CD14-positive monocyte (primary cell): ENCODE measurements at places on chromosomes 13 and 19. TPM values are rescaled to one million over a fixed set of nuclear protein-coding genes. Genes with fewer than 3 reads are reported as not detected.
A peak's percentile ranks its signal among the peaks of the same experiment; 100 is the strongest.

Gene SLITRK5
- polyA plus RNA-seq: not detected in 2 replicates

- no peak for DNase-seq
Observed at GRCh38 chr13:106145997-106146864, 389.2 kb downstream of the EFNB2 start.

DNA sequence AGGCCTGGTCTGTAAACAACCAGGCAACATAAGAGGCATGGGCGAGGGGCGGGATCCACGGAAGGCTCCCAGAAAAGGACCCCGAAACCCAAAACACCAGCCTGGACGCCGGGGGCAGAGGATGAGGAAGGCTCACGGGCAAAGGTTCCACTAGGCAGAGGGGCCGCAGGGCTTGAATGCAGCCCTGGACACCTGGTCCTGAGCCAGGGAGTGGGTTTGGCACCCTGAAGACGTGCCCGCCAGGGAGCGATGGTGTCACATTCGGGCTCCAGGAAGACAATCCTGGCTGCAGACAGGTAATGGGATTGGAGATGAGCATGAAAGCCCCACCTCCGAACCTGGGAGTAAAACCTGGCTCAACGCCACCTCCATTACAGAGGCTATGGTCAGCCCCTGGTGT, 31.8 kb downstream of the ZNF787 start:
- DNase-seq: no peak

DNA sequence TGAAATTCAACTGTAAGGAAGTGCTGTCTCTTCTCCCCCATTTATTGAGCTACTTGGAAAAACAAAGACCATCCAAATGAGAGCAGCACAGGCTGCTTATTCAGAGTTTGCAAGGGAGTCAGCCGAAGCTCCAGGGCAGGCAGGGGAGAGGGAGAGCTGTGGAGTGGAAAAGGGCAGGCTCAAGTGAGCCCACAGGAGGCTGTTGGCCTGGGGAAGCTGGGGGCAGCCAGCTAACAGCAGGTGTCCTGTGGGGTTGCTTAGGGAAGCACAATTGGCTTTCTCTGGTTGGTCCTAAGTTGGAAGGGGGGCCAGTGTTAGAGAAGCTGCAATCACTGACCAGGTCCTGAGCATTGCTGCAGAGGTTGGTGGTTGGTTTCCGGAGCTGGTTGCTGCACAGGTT, 23.9 kb downstream of the SLC25A42 start:
- DNase-seq: no peak

DNA sequence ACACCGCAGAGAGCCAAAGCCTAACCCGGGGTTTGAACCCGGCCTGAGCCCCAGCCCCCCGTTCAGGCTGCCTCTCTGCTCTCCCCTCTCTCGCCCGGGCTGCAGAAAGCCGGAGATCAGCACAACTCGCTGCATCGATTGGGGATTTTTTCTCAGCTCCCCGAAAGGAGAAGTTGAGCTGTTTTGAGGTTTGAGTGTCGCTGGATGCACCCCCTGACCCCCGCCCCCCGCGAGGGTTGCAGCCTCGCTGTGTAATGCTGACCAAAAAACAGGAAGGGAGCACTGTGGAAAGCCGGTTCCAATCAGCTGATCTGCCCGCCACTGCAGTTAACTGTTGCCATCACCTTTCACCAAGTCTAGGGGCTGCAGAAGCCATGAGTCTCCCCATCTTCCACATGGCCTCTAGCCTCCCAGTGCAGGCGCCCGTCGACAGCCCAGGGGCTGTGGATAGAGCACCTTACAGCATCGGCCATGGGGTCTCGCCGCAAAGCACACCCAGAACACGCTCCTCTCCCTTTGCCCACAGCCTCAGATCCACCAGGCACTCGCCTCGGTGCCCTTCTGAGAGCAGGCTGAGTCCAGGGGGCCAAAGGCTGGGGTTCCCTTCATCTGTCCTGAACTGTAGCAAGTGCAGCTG, 34.5 kb downstream of the MYO9B start:
- peak; percentile 94 for DNase-seq

DNA sequence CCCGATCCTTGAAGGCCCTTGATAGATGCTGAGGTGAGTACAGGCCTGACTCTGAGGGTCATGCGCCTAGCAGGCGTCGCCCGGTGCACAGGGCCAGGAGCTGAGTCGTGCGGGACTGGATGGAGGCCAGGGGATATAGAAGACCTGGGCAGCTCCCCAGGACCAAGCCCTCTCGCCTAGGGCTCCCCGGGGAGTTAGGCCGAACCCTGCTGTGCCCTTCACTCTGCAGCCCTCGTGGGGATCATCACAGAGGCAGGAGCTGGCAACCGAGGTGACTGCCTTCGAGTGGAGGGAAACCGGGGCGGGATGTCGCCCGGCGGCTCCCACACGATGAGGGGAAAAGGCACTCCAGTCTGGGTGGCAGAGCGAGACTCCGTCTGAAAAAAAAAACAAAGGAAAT, 11.7 kb downstream of the CSNK1G2 start:
- DNase-seq: no peak

GRCh38 chr19:5293612-5294378, 46.8 kb downstream of the PTPRS start:
- DNase-seq: no peak

DNA sequence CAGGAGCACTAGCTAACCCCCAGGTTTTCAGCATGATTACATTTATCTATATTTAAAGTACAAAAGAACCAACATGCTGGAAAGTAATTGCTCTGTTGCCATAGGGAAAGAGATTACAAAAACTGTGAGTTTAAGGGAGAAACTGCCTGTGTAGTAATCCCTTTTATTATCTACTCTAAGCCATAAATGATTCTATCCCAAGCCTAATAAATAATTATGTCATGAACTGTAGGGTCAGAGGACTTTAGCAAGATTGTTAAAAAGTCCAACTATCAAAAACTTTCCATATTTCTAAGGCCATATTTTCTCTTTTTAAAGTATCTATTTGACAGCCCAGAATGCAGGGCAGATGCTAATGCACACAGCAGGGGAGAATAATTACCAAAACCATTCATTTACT, 573.8 kb upstream of the MIR17HG start:
- DNase-seq: no peak

- DNase-seq: no peak
Observed at GRCh38 chr13:89061821-89062220, 1390.7 kb downstream of the SLITRK5 start.

DNA sequence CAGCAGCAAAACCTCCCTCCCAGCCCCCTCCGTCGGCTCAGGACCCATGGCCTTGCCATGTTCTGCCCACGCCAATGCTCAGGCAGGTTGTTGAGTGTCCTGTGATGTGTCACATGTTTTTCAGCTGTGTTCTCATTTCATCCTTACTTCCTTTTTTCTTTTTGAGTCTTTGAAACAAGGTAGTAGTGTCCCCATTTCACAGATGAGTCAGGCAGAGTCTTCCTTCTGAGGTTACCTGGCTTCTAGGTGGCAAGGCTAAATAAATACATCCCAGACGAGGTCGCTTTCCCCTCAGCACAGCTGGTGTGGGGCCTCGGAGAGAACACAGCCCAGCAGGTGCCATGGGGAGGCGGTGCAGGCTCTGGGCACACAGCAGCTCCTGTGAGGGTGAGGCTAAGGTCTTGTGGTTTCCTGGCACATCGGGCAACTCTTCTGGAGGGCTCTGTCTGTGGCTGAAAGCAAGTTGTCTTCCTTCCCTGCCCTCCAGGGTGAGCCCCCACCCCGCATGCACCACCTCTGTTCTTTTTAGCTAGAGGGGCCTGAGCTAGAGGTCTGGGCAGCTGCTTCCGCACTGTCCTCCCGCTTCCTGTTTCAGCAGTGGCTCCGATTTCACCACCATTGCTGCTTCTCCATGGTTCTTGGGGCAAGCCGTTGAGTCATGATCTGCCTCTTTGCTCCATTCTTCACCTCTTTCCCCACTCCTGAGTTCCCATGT, 15.1 kb downstream of the PRAM1 start:
- DNase-seq: peak; percentile 97

DNA sequence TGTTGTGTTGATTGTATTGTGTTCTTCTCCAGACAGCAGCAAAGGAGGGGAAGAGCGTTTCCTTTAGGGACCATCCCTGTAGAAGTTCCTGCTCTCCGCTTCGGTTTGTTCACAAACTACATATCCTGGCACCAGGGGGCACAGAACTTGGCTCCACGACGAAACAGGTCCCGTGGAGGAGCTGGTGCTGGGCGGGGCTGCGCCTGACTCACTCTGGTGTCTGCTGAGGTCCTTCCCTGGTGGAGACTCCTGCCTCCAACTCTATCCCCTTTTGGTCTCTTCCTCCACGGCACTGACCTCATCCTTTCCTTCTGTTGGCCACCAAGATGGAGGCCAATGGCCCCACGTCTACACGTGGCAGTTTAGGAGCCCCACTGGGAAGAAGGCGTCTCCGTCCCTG, 14.7 kb downstream of the TMPRSS9 start:
- DNase-seq: no peak

DNA sequence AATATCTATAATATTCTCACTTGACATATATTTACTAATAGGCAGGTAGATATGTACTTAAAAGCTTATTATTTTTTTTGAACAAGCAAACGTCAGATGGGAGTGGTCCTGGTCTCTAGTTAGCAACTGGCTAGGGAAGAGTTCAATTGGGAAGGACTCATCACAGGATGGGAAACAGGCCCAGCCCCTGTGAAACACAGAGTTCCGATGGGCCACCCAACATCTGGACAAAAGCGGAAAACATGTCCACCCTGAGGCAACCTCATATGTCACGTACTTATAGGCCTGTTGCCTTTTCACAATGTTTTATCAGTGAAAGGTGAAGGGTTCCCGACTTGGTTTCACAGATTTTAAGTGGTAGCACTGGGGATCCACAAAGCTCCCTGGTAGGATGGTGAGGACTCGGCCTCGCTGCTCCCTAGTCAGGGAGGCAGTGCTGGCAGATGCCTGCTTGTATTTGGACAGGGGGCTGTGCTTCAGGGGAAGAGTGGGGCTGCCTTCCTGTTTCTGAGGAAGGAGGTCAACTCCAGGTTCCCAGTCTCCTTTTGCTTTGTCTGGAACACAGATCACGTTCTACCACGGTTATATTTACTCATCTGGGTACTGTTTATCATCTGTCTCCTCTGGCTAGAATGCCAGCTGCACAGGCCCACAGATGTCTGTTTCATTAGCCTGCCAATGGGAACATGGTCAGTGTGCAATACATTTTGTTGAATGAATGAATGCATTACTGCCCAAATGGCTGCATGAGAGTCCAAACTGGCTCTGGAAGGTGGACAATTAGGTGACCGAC, 49.4 kb upstream of the SLC15A1 start:
- no peak for DNase-seq

- DNase-seq: no peak
Observed at GRCh38 chr13:113836768-113837559, 26.9 kb downstream of the GAS6 start.

- DNase-seq: peak; percentile 60
Observed at GRCh38 chr19:46537136-46538097, 41.8 kb upstream of the PNMA8B start.

DNA sequence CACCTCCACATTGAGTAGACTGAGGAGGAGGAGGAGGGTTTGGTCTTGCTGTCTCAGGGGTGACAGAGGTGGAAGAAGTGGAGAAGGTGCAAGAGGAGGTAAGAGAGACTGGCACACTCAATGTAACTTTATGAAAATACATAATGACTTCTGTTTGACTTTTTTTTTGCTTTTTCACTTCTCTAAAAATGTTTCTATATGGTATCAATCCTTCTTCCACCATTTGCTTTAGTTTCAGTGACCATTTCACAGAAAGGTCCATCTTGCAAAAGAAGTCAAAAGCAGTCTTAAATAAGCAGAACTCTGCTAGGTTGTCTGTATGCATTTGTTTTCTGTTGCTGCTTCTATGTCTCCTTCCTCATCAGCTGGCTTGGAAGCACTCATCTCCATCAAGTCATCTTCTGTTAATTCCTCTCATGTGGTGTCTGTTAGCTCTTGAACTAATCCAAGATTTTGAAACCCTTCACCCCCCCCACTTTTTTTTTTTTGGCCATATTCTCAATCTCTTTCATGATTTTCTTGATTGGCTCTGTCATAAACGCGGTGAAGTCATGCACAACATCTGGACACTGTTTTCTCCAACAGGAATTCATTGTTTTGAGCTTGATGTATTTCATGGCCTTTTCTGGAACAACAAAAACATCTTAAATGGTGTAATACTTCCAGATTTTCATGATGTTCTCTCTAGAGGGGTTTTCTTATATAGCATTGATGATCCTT, 80.8 kb downstream of the KL start:
- no peak for DNase-seq

DNA sequence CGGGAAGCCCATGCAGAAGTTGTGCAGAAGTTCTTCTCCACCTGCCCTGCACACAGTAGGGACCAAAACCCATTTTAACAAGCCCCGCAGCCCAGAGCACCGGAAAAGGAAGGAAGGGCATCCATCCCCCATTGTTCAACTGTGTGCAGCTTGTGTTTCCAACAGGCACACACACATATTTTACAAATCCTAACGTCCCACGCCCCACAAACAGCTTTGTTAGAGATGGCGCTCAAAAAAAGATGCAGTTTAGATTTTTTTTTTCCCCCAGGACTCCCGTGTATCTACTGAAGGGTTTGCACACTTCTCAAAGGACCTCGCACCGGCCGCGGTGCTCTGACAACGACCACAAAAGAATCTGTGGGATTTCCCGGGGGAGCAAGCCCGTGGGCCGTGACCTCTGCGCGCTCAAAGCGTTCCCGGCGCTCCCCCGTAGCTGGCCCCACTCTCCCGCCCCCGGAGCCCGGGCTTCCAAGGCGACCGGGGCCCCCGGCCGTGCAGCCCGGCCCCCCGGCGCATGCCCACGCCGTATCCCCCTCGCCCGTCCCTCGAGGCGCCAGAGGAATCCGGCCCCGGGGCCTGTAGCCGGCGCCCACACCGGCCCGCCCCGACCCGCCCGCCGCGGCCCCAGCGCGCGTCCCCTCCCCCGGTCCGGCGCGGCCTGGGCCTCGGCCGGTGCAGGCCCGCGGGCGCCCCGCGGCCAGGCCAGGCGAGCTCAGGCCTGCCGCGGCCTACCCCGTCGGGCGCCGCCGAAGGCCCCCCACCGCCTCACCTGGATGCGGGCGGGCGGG, 523 bp downstream of the ELAVL1 start:
- no peak for DNase-seq

DNA sequence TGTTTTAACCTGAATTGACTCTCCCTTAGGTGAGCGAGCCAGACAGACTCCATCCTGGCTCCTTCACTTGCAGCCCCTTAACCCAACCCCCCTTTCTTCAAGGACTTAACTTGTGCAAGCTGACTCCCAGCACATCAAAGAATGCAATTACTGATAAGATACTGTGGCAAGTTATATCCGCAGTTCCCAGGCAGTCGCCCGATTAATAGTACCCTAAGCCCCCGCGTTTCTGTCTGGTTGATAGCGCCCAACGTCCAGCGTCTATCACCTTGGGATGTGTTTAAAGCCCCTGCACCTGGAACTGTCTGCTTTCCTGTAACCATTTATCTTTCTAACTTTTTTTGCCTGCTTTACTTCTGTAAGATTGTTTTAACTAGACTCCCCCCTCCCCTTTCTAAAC, 6.2 kb downstream of the HSD17B14 start:
- DNase-seq: no peak

- no peak for DNase-seq
Observed at GRCh38 chr13:86567119-86567518, 767.9 kb upstream of the SLITRK6 start.

- DNase-seq: no peak
Observed at GRCh38 chr13:96544957-96545356, 449.3 kb downstream of the OXGR1 start.
